ENCODE measurements at places on chromosomes 3 and 15.
A peak's percentile ranks its signal among the peaks of the same experiment; 100 is the strongest.

DNA sequence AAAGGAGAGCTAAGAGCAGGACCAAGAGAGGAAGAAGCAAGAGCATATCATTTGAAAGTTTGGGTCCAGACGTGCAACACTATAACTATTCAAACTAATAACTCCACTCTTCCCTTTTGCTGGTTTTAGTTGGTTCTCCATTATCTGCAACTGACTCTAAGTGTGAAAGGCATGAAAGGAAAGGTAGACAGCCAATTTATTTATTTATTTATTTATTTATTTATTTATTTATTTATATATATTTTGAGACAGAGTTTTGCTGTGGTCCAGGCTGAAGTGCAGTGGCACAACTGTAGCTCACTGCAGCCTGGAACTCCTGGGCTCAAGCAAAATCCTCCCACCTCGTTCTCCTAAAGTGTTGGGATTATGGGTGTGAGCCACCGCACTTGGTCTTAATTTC is 22.1 kb upstream of the PIK3CB start:
- no peak for DNase-seq

DNA sequence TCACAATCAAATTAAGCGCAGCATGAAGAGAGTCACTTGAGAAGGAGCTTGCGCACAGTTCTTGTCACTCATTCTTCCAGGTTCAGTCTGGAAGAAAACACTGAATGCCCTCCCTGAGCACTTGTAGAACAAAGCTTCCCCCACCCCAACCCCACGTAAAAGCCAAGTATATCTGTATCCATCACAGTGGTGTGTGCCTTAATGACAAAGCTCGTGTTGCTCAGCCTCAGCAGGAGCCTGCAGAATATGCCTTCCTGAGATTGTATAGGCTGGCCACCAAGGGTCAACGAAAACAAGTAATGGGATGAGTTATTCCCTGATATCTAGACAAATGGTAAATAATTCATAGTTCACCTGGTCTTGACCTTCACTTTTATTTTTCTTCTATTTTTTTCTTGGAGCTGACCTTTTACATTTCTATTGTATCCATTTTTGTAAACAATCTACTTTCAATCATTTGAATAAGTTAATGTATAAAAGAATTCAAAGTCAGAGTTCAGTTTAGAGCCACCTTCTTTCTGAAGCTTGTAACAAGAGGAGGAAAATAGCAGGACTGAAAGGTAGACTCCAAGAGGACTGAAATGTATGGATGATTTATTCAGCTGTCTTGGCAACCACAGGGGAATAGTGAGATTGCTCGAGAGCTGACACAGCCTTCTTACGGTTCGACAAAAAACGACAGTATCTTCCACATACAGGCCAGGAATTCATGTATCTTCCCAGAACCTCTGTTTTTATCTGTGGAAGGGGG is 405.5 kb upstream of the TPM1 start:
- DNase-seq, result no peak

GRCh38 chr3:130779486-130779885 is 32.9 kb upstream of the PIK3R4 start:
- DNase-seq, result no peak

GRCh38 chr15:69753867-69754266 is 301.2 kb downstream of the RPLP1 start:
- DNase-seq, result no peak

DNA sequence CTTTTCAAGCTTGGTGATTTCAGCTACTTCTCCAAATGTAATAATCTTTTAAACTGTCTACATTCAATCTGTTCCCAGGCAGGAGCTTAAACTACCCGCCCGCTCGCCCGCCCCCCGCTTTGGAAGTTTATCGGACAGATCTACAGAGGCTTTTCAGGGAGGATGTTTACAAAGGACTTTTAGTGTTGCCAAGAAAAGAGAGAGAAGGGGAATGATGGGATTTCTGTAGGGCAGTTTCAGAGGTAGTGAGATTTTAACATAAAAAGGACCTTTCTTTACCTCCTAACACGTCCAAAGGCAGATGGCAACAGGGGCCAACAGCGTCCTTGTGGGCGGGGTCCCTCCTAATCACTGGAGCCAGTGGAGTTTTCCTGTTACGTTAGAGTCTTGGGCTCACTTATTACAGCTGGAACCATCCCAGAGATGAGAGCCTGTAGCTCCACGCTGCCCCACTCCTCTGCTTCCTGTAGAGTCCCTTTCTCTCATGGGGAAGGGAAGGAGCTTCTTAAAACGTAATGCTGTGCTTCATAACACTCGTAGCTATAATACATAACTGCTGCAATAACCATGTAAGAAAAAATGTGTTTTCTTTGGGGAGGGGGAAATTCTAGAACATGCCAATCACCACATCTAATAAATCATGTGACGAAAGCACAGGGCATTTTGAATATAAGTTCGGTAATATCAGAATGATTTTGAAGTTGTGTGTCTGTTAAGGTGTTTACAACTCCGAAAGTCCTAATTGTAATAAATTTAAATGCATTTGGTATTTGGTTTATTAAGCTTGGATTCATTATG is 30.9 kb downstream of the HES1 start:
- DNase-seq, result no peak

- no peak for DNase-seq
Observed at GRCh38 chr3:154473769-154474168, 43.8 kb upstream of the GPR149 start.

- DNase-seq, result peak; percentile 24
Observed at GRCh38 chr15:76840830-76841460, 64.2 kb downstream of the SCAPER start.

Measured in AG04450 (cell line).